Cardiac muscle cell (in vitro differentiated cells and primary cell): ENCODE measurements at places on chromosomes 16 and 17. TPM values are rescaled to one million over a fixed set of nuclear protein-coding genes. Genes with fewer than 3 reads are reported as not detected.

DNA sequence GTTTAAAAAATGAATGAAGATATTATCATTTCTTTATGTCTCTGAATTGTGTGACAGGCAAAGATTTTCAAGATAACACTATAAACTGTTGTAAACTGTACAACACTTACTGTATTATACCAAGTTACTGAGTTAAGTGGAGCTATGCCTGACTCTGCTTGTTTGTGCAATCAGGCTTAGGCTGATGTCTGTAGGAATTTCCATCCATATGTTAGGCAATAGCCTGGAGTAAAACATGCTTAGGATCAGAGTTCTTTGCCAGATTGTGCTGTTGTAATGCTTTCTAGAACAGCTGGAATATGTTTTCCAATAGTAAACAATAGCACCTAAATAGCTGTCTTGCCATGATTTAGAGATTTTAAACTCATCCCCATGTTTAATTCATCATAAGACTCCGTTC, 1496.7 kb downstream of the CDH11 start:
- no peak for DNase-seq

GRCh38 chr16:49806446-49806845, 49.5 kb downstream of the ZNF423 start:
- DNase-seq: peak; percentile 16

The TEX14 gene
- 0.24 and 0.32 TPM in 2 replicates for polyA plus RNA-seq

- no peak for DNase-seq
These were observed 54.2 kb downstream of the PLD6 start for GRCh38 chr17:17151962-17152361.

GRCh38 chr17:44593156-44593555, 35.9 kb downstream of the FZD2 start:
- DNase-seq: no peak

- no peak for DNase-seq
These were observed 33.3 kb downstream of the TNFRSF13B start for GRCh38 chr17:16938496-16939207.

DNA sequence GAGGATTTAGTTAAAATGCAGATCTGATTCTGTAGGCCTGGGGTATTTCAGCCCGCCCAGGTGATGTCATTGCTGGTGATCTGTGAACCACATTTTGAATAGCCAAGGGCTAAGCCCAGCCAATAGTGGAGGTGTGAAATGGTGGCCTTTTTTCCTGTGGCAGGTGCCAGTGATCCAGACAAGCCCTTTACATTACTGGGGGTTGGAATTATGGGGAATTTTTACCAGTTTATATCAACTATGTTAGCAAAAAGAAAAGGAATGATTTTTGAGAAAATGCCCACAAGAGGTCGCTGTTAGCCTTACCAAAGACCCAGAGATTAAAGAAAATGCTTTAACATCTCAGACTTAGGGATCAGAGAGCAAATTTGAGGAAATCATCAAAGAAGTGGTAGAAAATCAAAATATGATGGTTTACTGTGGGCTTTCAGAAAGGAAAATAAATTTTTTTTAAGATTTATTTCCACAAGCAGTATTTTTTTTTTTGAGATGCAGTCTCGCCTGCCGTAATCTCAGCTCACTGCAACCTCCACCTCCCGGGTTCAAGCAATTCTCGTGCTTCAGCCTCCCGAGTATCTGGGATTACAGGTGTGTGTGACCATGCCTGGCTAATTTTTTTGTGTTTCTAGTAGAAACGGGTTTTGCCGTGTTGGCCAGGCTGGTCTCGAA, 3.9 kb downstream of the VPS35L start:
- peak; percentile 63 for DNase-seq

DNA sequence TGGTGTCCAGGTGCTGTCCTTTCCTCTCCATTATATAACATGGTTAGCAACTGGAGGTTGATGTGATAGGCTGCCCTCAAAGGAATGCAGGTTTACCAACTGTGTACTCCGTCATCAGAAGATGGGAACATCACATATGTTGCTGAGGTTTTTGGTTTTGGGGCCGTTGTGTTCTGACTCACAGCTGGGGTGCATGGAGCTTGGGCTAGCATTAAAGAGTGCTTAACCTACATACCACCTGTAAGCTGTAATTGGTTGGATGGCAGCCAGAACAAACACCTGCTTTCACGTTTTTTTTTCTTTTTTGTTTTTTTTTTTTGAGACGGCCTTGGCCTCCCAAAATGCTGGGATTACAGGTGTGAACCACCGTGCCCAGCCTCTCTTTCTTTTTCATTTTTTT, 20.9 kb downstream of the TMEM11 start:
- DNase-seq: no peak

- DNase-seq: no peak
These were observed 7.2 kb downstream of the ADORA2B start for GRCh38 chr17:15952048-15952532.

The SERPINF2 gene
- not detected in 2 replicates for polyA plus RNA-seq

DNA sequence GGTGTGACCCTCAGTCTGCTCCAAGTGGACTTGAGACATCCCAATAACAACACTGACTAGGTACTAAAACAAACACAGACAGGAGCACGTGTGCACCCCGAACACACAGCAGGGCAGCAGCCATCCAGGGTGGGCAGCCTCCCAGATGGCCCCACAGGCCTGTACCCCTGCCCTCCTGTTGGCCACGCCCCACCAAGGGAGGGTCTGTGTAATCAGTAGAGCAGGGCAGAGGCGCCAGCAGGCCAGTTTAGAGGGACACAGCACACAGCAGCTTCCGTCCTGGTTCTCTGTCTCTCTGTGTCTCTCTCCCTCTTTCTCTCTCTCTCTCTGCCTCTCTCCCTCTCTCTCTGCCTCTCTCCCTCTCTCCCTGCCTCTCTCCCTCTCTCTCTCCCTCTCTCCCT, 21.4 kb downstream of the ACTG1 start:
- no peak for DNase-seq

DNA sequence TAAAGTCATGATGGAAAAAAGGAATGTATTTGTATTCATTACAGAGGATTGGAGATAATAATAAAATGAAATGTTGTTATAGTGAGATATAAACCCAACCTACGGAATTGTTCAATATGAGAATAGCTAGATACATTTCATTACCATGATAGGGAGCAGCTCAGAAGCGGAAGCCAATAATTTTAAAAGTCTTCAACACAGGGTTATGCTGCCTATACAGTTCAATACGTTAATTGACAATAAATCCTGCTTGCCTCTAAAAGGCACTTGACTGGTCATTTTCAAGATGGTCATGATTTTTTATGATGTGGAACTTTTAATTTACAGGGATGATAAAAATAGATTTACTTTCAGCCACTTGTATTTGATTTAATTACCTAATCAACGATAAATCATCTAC, 506.8 kb downstream of the TMEM114 start:
- no peak for DNase-seq

DNA sequence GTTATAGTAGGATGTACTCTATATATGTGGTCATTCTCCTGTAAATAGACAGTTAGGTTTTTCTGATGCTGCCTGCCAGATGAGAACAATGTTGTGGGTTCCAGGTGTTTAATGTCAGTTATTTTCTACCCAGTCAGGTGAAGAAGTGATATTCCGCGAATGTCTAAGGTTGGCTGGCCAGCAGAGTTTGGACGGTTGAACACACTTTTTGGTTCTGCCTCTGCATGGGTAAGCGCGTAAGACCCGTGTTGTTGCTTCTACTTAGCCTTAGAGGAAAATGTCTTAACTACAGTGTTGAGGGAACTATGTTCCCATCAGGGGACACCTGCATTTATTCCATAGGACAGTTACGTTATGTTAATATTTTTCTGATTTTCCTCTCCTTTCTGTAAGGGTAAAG, 162.6 kb downstream of the MAP2K6 start:
- no peak for DNase-seq

The P4HB gene
- polyA plus RNA-seq: 388 and 597 TPM in 2 replicates

The TMEM98 gene
- 216 and 217 TPM in 2 replicates for polyA plus RNA-seq

DNA sequence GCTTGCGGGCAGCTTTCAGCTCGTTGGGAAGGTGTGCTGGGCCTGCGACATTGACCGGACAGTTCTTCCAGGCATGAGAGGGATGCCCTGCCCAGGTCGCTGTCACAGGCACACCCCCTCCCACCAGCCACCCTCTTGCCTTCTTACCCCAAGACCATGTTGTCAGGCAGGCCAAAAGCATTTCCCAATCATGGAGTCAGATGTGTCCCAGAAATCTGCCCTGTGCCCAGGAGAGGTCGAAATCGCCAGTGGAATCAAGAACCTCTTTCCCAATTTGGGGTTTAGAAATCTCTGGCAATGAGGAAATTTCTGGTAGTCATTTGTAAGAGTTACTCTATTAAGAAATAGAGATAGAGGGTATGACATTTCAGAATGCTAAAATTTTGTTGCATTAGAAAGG, 177.1 kb downstream of the RAB11FIP4 start:
- DNase-seq: no peak

DNA sequence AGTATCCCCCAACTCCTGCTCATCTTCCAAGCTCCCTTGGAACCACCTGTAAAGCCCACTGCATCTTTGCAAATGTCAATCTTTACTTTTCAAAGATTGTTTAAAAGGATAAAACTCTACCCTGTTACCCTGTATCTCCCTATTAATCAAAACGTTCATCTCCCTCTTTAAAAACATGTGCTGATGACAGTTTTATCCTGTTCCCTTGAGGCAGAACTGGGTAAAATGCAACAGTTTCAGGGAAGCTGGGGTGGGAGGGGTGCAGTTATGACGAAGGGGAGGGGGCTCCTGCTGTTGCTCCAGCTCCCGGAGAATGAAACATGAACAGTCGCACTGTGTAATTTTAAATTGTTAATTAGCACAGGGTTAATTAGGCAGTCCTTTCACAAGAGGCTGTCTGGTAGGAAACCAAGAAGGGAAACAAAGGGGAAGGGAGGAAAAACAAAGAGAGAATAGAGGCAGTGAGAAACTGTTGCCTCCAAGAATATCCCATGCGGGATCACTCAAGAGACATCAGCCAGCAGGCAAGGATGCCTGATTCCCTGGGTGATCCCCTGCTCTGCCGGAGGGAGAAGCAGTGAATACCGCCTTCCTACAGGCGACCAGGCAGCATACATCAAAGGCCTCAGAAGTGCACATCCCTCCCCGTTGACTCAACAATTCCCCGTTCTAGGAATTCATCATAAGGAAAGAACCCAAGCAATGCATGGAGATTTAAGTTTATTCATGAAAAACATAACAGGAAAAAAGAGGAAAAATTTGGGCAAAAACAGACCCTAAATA, 84.2 kb downstream of the ZFHX3 start:
- DNase-seq: peak; percentile 44

GRCh38 chr17:16444258-16444886, 29.0 kb downstream of the TRPV2 start:
- peak; percentile 19 for DNase-seq

The RNU2-1 gene
- 3.4 TPM in 1 of 2 replicates, not detected in the other for polyA plus RNA-seq

DNA sequence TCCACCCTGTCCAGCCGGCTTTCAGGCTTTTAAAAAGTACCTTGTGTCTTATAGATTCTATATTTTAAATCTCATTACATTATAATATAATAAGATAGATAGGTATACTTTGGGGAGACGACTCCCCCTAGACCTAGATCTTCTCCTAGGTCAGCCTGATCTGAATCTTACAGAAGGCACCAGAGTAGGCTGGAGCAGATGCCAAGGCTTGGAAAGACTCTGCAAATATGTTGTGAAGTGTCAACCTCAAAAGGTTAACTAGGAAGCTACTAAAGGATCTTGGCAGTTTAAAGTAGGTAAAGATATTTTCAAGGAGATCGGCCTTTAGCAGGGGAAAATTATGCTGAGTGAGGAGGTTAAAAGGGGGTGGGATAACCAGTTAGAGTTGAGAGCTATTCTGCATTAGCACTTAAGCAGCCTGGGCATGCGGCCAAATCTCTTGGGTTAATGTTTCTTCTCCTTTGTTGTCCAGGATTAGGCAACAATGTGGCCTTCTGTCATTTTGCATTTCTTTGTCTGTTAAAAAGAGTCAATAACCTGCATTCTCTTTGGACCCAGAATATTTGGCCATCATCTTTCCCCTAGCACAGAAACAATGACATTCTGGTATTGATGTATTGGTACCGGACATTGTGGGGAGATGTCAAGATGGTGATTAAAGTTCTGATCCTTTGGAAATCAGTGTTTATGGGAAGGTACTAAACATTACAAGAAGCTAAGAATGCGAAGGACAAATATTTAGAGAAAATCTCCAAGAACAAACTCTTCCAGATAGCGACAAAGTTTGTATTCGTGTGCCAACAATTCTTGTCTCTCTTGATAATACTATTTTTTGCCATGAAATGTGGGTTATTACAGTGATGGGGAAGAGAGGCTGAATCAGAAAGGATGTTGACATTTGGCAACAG, 51.2 kb upstream of the DHX40 start:
- DNase-seq: peak; percentile 94

GRCh38 chr17:35245196-35245486, 2.3 kb downstream of the SLFN5 start:
- peak; percentile 91 for DNase-seq

The PIK3R5 gene
- 0.09 and 0.38 TPM in 2 replicates for polyA plus RNA-seq

GRCh38 chr16:50862818-50863643, 121.1 kb downstream of the CYLD start:
- DNase-seq: no peak

DNA sequence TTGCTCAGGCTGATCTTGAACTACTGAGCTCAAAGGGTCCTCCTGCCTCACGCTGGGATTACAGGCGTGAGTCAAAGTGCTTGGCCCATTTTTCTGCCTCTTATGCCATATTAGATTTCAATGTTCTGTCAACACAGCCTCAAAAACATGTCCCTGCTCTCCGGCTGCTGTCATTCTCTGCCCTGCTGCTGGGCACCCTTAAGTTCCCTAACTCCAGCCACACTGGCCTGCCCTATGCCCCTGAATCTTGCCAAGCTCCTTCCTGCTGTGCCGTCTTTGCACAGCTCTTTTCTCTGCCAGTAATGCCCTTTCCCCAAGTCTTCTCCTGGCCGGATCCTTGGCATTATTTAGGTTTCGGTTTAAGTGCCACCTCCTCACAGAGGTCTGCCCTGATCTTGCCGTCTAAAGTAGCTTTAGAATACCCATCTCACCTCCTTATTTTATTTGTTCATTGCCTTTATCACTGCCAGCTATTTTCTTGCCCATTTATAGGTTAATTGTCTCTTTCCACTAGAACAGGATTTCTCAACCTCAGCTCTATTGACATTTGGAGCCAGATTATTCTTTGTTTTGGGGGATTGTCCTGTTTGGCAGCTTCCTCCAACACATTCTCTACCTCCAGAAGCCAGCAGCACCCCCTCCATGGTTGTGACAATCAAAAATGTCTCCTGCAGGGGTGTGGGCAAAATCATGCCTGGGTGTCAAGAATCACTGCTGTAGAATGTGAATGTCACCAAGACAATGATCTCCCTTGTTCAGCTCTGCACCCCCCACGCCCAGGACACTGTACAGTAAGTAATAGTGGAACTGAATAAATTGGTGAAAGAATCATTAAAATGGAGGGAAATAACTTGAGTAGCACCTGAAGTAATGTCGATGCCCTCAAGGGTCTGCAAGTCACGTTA, 168.2 kb downstream of the CYLD start:
- DNase-seq: no peak

- DNase-seq: no peak
These were observed 22.7 kb upstream of the CYTH1 start for GRCh38 chr17:78804777-78805176.

- peak; percentile 92 for DNase-seq
These were observed 20.4 kb upstream of the BEAN1 start for GRCh38 chr16:66406534-66407221.
